ENCODE measurements at places on chromosomes 7 and 10.

DNA sequence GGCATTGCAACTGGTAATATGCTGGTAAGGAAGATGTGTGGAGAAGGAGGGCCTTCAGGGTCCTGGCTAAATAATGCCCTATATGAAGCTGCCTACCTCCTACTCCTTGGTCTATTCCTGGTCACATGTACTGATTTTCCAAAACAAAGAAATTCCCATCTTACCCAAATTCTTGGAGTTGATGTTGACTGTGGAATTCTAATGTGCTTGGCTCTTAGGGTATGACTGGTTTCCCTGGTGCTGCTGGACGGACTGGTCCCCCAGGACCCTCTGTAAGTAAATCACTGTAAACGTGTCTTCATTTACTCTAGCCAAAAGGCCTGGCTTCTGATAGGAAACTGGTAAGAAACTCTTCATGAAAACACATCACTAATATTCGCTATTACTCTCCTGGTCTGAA, 27.0 kb downstream of the COL1A2 start:
- DNase-seq, result no peak

- no peak for DNase-seq
These were observed 306.0 kb upstream of the LRGUK start for GRCh38 chr7:133821171-133821570.

DNA sequence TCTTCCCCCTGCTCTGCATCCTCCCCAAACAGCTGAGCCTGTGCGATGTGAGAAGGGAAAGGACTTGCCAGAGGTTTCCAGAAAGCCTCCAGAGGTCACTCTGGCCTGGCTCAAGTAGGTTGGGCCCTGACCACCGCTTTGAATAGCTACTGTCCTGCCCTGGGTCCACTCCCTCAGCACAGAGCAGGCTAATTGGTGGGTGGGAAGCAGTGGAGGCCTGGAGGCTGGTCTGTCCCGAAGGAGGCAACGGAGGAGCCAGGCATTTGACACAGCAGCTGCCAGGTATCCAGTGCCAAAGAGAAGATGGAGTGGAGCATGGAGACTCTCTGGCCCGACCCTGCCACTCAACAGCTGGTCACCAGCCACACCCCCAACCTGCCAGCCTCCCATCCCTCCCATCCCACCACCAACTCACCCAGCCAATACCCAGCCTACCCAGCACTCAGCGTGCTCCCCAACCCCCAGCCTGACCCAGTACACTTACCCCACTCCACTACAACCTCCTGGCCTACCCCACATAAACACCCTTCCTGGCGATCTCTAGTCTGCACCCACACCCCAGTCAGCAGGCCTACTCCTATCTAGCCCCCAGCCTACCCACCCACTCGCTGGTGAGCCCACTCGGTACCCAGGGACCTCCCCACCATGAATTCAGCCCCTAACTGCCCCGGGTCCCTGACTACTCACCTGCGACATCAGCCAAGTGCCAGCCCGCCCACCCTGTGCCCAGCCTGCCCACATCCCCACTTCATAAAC, 64.6 kb upstream of the COL13A1 start:
- no peak for DNase-seq

DNA sequence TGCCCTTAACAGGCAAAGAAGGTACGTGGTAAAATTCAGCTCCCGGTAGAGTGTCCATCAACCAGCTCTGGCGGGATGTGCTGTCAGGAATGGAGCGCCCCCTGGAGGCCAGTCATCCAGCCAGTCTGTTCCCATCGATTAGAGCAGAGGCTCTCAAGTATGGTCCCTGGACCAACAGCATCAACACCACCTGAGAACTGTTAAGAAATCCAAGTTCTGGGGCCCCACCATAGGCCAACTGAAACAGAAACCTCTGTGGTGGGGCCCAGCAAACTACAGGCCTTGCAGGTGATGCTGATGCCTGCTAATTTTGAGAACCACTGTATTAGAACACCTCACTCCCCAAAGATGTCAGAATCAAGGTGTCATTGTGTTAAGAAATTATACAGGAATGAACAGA, 109.2 kb downstream of the DPY19L1 start:
- peak; percentile 1 for DNase-seq

- DNase-seq, result no peak
These were observed 9.8 kb downstream of the UPP1 start for GRCh38 chr7:48098846-48099245.

- DNase-seq, result no peak
These were observed 50.2 kb downstream of the LAMB4 start for GRCh38 chr7:108079648-108080591.

- DNase-seq, result peak; percentile 63
These were observed 11.7 kb upstream of the PRDX3 start for GRCh38 chr10:119190353-119190752.

Data from SW 1271 (cell line).